ENCODE measurements at places on chromosomes 3 and 15.

DNA sequence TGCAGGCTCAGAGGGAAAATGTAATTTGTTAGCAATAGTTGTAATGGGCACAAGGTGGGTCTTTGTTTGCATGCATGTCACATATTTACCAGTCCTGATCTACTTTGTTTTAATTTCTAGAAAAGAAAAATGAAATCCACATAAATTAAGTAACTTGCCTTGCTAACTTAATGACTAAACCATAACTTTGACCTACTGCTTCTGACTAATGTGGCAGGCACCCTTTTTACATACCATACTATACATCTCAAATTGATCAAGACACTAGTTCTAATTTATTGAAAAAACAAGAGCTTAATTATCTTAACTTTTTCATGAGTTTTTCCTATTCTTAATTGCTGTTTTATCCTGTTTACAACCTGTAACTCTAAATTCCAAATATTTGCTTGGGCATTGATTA lies 93.2 kb downstream of the ATP11B start:
- H3K27ac ChIP-seq, result no peak overlapping the region
- H3K4me3 ChIP-seq, result no peak overlapping the region
- no peak for DNase-seq
- no peaks in the 10 kb centered on the region for H3K27me3 ChIP-seq
- no peaks in the 10 kb centered on the region for H3K4me1 ChIP-seq
- peaks cover 58% of the 10 kb centered on the region for H3K36me3 ChIP-seq

DNA sequence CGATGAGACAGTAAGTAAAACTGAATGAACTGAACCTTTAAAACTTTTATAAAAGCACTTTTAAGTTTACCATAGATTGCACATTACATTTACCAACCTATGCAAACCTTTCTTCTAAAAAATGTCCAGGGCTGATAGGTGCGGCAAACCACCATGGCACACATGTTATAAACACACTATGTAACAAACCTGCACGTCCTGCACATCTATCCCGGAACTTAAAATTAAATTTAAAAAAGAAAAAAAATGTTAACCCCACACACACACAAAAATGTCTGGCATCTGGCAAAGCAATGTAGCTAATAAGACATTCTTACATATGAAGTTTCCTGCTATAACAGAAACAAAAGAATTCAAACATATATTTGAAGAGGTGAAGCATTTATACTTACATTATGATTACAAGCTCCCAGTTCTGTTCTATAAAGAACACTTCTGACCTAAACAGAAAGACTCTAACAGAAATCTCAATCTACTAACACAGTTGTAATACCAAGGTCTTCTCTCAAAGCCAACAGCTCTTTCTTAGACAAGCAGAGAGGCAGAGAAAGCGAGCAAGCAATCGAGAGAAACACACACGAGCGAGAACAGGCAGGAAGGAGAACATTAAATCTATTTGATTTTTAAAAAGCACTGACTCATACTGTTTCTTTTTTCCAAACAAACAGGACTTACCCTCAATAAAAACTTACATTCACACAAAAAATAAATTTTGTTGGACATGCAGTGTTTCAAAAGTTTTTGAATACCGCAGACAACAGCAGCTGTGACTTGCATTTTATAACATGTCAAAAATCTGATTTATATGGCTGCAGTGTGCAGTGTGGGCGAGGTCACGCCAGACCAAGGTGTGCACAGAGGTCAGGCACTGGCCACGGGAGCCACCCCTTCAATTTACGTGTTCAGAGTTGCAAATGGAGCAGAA lies at the start of gene NRG4:
Gene NRG4 (minus strand): TSS at position 798 of the 925 bp plus-strand sequence. CDS start 1,194 bp downstream, outside the sequence.
- H3K4me1 ChIP-seq, result peaks cover 2% of the 10 kb centered on the region
- H3K27me3 ChIP-seq, result no peaks in the 10 kb centered on the region
- no peak within 1 kb of the TSS for H3K27ac ChIP-seq
- H3K36me3 ChIP-seq, result no peaks in the 10 kb centered on the region

- H3K36me3 ChIP-seq, result peaks cover 6% of the 10 kb centered on the region
- no peaks in the 10 kb centered on the region for H3K27me3 ChIP-seq
- H3K4me3 ChIP-seq, result no peak overlapping the region
- H3K27ac ChIP-seq, result no peak overlapping the region
- DNase-seq, result no peak
These were observed 213.2 kb downstream of the THSD4 start for GRCh38 chr15:71328453-71328852.

DNA sequence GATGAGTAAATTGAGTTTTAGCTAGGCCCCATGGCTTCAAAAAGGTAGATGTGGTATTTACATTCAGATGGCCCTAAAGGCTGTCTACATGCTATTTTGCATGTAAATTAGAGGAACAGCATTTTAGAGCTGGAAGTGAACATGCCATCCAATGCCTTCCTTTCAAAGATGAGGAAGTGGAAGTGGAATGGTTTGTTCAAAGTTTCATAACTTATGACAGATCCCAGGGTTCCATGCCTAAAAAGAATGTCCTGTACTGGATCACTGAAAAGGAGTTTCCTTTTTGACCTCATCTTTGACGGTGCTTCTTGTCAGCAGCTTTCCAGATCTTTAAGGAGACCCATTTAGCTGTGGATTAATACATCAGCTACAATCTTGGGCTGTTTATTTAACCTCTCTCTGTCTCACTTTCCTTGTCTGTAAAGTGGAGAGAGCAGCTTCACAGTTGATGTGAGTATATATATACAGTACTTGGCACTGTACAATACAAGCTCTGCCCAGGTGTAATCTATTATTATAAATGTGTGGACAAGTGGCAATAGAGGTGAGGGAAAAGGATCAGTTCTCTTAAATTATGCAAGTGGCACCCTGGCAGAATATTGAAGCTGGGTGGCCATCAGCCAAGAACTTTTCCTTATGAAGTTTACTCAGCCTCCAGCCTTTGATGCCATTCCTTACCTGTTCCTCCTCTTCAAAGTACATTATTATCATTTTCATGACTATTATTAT lies 68.7 kb upstream of the GOLGA8B start:
- no peak overlapping the region for H3K27ac ChIP-seq
- no peak overlapping the region for H3K4me3 ChIP-seq
- no peaks in the 10 kb centered on the region for H3K4me1 ChIP-seq
- H3K36me3 ChIP-seq, result no peaks in the 10 kb centered on the region
- DNase-seq, result no peak

DNA sequence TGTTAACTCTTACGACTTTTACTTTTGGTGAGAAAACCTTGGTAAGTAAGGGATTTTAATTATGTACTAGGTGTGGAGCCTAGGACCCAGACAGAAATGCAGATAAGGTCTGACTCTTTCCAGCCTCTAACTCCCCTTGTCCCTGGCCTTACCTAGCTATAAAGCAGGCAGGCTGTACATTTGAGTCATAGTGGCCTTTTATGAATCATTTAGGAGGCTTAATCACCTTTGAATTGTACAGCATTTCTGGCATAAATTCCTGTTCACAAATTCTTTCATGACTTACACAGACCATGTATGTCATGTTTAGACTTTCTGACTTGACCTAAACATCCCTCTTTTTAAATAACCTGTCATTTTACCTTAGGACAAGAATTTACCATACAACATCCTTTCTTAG lies 47.4 kb downstream of the CHCHD4 start:
- H3K4me3 ChIP-seq, result no peak overlapping the region
- H3K36me3 ChIP-seq, result no peaks in the 10 kb centered on the region
- no peaks in the 10 kb centered on the region for H3K4me1 ChIP-seq
- H3K27me3 ChIP-seq, result no peaks in the 10 kb centered on the region

GRCh38 chr3:45135959-45136358 lies 10.2 kb downstream of the CDCP1 start:
- H3K36me3 ChIP-seq, result peaks cover 15% of the 10 kb centered on the region
- H3K4me1 ChIP-seq, result peaks cover 33% of the 10 kb centered on the region
- no peaks in the 10 kb centered on the region for H3K27me3 ChIP-seq
- no peak overlapping the region for H3K4me3 ChIP-seq
- DNase-seq, result peak; percentile 31
- no peak overlapping the region for H3K27ac ChIP-seq

- H3K36me3 ChIP-seq, result peaks cover 3% of the 10 kb centered on the region
- H3K4me1 ChIP-seq, result peaks cover 25% of the 10 kb centered on the region
- DNase-seq, result no peak
- H3K27ac ChIP-seq, result no peak overlapping the region
These were observed 144.3 kb downstream of the TJP1 start for GRCh38 chr15:29677871-29678461.

DNA sequence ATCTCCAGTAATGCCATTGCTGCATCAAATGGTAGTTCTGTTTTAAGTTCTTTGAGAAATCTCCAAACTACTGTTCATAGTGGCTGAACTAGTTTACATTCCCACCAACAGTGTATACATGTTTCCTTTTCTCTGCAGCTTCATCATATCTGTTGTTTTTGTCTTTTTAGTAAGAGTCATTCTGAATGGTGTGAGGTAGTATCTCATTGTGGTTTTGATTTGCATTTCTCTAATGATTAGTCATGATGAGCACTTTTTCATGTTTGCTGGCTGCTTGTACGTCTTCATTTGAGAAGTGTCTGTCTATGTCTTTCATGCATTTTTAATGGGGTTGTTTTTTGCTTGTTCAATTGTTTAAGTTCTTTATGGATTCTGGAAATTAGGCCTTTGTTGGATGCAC lies 10.2 kb upstream of the GCSAM start:
- H3K36me3 ChIP-seq, result no peaks in the 10 kb centered on the region
- H3K27me3 ChIP-seq, result no peaks in the 10 kb centered on the region
- H3K27ac ChIP-seq, result no peak overlapping the region

DNA sequence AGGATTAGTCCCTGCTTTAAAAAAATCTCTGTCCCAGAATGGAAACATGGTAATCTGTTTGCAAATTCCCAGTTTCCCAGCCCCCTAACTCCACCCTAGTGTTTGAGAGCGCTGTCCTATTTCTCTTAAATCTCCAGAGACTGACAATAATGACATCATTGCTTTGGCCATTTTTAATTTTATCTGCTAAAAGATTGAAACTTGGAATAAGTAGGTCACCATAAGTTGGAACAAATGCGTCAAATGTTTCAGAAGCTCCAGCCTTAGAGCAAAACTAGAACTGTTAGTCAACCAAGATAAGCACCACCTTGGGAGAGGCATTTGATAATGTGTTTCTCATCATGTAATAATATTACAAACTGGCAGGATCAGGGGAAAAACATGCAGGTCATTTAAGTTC lies 25.7 kb upstream of the MB21D2 start:
- H3K4me3 ChIP-seq, result peak overlapping the region; percentile 38
- no peak for DNase-seq

- DNase-seq, result no peak
- H3K27ac ChIP-seq, result no peak overlapping the region
- H3K4me3 ChIP-seq, result no peak overlapping the region
- H3K4me1 ChIP-seq, result peaks cover 14% of the 10 kb centered on the region
These were observed 25.2 kb upstream of the MAGEF1 start for GRCh38 chr3:184737063-184737462.

DNA sequence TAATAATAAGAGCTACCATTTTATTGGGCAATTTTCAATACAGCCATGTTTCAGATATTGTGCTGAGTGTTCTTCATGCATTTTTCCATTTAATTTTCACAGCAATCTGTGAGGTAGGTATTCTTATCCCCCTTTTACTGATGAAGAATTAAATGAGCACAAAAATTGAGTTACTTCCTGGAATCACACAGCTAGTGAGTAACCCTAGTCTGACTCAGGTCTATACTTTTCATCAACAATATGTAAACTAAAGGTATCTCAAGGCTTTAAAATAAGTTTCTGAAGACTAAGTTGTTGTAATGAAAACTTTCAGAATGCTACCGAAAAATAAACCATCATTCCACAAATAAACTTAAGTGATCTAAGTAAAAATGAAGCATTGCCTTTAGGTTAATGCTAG lies 22.3 kb downstream of the HACD2 start:
- peaks cover 2% of the 10 kb centered on the region for H3K4me1 ChIP-seq
- H3K27ac ChIP-seq, result no peak overlapping the region
- H3K4me3 ChIP-seq, result no peak overlapping the region
- no peak for DNase-seq
- H3K27me3 ChIP-seq, result no peaks in the 10 kb centered on the region
- H3K36me3 ChIP-seq, result peaks cover 7% of the 10 kb centered on the region

GRCh38 chr3:156291272-156292123 lies 171.1 kb downstream of the KCNAB1 start:
- peak overlapping the region; percentile 32 for H3K4me3 ChIP-seq
- H3K36me3 ChIP-seq, result no peaks in the 10 kb centered on the region
- no peak overlapping the region for H3K27ac ChIP-seq

GRCh38 chr15:58212909-58213526 lies 74.8 kb downstream of the AQP9 start:
- H3K4me1 ChIP-seq, result no peaks in the 10 kb centered on the region
- H3K27ac ChIP-seq, result no peak overlapping the region
- H3K4me3 ChIP-seq, result no peak overlapping the region
- no peaks in the 10 kb centered on the region for H3K27me3 ChIP-seq

DNA sequence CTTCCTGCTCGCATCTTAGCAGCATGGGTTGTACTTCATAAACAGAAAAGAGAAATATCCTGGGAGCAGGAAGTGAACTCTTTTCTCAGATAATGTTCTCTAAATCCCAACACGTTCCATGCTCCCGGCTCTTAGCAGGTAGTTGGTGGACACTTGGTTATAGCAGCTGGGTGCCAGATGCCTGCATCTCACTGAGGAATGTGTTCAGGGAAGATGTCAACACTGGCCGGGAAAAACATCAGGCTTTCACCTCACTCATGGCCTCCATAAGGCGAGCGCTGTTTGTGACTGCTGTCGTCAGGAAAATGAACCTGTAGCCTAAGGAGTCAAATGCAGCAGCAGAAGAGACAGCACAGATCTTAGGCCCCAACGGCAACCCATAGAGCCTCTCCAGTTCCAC lies 4.4 kb upstream of the PRC1 start:
- peaks cover 31% of the 10 kb centered on the region for H3K36me3 ChIP-seq
- no peaks in the 10 kb centered on the region for H3K4me1 ChIP-seq
- H3K4me3 ChIP-seq, result no peak overlapping the region
